NCI-H748 treated with DMSO at 0.1 percent for 48 hours (cell line): ENCODE measurements at places on chromosomes 13 and 19.
A peak's percentile ranks its signal among the peaks of the same experiment; 100 is the strongest.

GRCh38 chr13:91302111-91302510 is 45.4 kb upstream of the MIR17HG start:
- DNase-seq = no peak

DNA sequence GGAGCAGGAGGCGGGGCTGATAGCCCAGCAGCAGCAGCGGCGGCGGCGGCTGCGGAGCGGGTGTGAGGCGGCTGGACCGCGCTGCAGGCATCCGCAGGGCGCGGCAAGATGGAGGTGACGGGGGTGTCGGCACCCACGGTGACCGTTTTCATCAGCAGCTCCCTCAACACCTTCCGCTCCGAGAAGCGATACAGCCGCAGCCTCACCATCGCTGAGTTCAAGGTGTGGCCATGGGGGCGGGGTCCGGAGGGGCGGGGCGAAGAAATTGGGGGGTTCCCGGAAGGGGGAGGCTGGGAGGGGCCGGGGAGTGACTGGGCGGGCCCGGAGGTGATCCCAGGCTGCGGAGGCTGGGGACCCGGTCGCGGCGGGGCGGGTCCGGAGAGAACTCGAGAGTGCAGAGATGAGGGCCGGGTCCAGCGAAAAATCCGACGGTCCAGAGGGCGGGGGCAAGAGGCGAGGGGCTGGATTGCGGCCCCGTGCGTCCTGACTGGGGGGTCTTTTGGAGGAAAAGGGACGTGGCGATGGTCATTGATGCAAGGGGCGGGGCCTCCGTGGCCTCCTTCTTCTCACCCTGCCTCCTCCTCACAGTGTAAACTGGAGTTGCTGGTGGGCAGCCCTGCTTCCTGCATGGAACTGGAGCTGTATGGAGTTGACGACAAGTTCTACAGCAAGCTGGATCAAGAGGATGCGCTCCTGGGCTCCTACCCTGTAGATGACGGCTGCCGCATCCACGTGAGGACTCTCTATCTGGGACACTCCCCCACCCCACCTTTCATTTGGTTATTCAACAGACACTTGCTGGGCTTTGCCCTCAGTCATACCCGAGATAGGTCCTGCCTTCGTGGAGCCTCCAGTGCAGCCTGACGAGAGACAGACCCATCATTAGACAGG is at the start of gene TBCB:
TSS of gene TBCB (plus strand) at position 16 of the 891 bp plus-strand sequence. CDS start at position 109, 93 bp downstream.
- DNase-seq = no peak

DNA sequence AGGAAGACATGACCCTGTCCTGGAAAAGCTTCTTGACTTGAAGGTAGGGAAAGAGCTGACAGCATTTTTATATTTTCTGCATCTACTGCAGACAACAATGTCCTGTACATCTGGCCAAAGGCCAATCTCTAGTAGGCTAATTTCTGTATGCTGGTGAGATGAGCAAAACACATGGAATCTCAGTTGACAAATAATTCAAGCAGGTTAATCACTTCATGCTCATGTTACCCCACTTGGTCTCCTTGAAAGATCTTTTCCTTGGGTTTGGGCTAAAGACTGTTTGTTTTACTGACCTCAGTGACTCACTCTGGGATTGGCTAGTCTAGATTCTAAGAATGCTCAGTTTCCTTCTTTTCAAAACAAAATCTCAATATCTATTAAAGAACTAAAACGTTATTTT is 298.8 kb downstream of the LMO7 start:
- no peak for DNase-seq

- no peak for DNase-seq
These were observed 108.4 kb downstream of the ZNF557 start for GRCh38 chr19:7177926-7178325.

DNA sequence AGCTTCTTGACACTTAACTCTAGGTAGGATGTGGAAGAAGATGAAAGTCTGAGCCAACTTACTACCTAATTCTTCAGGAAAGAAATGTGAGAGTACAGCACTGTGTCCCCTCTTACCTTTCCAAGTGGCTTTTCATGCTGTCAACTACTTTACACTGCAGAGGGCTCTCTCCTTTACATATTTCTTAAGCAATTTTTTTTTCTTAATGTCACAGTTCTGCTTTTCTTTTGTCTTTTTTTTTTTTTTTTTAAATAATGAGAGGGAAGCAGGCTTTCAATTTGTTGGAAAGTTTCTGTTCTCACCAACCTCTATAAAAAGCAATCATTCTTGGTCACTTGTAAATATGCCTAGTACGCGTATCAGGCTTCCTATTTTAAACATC is 212.7 kb upstream of the MIR17HG start:
- no peak for DNase-seq

DNA sequence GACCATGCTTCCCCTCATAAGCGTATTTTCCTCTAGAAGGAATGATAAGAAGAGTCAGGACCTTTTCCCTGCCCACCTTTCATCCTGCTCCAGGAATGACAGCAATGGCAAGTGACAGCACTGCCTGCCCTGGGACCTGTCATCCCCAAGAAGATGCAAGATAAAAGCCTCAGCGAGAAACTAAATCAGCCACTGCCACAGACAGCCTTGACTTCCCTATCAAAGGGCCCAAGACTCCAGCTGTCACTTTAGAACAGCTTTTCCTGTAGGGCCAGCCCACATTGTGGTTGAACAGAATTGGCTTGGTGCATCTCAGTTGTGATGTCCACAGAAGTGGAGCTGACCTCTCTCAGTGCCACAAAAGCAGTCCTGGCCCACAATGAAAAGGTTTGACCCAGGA is 1.1 kb downstream of the RAB8A start:
- DNase-seq = no peak

DNA sequence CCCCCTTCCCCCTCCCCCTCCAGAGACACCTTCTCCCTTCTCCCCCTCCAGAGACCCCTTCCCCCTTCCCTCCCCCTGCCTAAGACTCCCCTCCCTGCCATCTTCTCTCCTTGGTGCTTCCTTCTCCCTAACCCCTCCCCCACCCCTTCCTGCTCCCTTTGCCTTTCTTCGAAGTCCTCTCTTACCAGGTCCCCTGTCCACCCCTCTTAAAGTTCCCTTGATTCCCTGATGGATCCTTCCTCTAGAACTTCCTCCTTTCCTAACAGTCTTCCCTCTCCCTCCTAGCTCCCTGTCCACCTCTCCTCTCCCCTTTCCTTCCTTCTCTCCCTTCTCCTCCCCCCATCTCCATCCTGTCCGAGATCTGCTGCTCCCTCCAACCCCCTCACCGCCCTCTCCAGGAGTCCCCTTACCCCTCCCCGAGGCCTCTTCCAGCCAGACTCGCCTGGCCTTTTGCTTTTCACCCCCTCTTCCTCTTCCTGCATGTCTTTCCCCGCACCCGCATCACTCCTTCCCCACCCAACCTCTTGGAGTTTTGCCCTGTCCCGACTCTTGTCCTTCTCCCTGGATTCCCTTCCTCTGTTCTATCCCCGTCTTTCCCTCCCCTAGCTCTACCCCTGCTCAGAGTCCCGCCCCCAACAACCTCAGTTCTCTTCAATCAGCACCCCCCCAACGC is 3.1 kb downstream of the TNFSF9 start:
- no peak for DNase-seq

GRCh38 chr19:41945135-41945766 is 13.9 kb downstream of the RABAC1 start:
- no peak for DNase-seq

DNA sequence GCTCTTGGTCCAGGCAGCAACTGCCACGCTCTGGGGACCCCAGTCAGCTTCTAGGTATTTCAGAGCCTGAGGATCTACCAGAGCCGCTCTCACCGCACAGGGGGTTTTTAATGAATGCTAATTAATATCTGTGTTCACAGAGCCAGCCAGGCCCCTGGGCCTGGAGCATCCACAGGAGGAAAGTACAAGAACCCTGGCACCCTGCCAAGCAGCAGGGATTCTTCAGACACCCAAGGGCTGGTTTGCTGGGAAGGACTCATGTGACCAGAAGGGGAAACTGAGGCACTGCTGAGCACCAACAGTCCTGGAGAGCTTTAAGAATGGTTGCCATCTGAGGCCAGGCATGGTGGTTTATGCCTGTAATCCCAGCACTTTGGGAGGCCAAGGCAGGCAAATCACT is 38.0 kb upstream of the ADGRE5 start:
- no peak for DNase-seq

- DNase-seq = no peak
These were observed 10.9 kb downstream of the TIMM13 start for GRCh38 chr19:2416321-2417097.

DNA sequence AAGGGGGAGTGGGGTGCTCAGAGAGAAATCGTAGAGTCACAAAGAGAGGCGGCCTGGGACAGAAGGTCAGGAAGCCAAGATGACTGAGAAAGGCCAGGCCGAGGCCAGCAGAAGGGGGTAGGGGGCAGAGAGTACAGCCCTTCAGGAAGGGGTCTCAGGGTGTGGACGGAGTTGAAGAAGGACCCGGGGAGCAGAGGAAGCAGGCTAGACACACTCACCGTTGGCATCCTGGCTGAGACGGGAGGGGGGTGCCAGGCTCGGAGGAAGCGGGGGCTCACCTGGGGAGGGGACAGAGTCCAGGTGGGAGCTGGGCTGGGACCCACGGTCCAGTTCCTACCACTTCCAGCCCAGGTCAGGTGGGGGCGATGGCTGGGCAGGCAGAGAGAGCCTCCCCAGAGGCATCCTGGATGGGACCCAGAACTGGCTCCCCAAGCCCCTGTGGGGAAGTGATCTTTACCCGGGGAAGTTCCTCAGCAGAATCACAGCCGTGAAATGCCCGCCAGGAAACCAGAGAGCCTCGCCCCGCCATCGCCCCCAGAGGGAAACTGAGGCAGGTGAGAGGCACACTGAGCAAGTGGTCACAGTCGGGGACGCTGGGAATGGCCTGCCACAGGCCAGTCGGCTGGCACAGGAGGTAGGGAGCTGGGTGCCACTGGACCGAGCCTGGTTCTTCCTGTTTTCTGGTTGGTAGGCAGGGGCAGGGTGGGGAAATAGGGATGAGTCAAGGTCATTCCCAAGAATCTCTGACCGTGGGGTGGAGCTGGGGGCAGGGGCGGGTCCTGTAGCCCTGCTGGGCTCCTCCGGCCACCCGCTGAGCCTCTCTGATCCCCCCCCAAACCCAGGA is 1.4 kb downstream of the MATK start:
- DNase-seq = no peak

DNA sequence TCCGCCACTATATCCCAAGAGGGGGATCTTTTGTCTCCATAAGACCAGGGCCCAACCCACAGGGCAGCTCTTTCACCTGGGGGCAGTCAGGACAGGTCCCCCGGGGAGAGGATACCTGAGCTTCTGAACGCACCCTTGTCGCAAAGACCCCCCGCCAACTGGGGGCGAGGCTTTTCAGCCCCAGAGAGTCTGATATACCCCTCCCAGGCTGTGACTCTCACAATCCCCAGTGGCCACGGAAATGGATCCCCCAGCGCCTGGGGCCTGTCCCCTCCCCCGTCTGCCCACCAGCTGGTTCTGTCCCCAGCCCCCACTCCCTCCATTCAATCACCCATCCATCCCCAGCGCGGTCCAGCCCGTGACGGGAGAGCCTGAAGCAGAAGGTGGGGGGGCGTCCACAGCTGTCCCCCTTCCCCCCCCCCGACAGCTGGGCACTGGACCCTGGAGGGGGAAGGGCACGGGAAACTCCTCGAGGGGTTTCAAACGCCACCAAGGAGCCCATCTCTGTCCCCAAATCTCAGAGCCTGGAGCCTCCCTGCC is 823 bp downstream of the DOCK6 start:
- DNase-seq = no peak

DNA sequence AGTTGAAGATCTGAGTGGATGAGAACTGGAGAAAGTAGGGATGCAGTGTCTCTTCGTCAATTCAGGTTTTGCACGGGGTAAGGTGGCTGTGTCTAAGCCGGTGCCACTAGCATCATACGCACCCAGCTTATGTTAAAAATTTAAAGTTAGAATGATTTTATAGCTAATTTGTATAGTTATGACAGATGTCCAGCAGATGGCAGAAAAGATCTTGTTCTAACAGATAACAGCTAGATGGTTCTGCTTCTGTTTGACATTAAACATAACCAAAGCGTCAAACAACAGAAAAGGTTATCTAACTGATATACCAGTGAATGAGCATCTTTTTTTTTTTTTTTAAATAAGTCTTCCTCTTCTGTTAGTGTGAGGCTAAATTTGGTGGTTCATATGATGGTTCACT is 18.8 kb upstream of the EDDM13 start:
- peak; percentile 64 for DNase-seq

DNA sequence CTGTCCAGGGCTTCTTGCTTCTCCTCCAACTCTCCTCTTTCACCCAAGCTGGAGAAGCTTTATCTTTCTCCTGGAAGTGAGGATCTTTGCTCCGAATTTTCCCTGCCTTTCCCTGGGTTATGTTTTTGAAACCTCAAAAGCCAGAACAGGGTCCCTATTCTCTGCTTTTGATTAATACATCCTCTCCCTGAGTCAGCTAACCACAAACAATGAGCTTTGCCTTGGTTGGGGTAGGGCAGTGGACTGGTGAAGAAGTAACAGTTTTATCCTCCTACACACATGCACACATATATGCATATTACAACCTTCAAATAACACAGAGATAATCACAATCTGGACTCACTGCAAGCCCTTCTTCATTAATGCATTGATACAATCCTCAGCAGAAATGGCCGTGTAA is 44.6 kb downstream of the DLEU7 start:
- DNase-seq = no peak

GRCh38 chr13:46751811-46752635 is 44.9 kb downstream of the ESD start:
- DNase-seq = no peak

GRCh38 chr13:24036115-24036514 is 124.4 kb upstream of the SPATA13 start:
- DNase-seq = no peak

GRCh38 chr19:8148410-8149260 is 757 bp downstream of the FBN3 start:
- DNase-seq = no peak

DNA sequence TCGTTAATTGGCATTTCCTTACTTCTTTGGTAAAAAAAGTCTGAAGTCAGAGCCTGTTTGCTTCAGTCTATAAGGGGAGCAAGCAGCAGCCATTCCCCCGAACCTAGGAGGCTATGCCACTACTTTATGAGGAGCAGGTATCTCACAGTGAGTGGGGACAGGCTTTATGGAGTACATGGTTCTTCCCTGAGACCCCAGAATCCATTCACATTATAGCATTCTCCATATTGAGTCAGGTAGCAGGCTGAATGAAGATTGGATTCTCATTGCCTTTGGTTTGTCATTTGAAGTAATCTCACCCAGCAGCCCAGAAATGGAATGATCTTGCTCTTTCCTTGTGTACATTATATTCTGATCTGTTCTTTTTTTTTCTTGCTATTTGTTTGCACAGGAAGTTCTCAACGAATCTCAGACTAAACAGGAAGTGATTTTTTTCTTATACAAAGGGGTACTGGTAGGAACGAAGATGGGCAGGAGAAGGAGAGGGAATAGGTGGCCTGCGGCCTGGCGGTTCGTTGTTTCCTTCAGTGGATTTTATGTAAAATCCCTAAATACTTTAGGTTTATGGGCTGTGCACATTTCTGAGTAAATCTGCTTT is 74.4 kb downstream of the ARHGAP35 start:
- no peak for DNase-seq

DNA sequence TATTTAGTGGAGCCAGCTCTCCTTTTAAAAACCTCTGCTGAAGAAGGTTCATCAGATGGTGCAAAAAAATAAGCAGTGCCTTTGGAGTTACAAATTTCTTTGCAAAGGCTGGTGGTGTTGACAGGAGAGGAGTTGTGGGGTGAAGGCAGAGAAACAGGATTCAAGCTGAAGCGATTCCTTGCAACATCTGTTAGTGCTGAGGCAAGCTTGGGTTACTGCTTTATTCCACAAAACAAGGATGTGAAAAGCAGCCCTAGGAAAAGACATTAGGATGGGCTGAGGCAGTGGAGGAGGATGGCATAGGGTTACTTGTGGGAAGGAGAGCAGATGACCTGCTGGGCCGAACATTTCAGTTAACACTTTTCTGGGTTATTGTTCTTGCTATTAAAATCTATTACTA is 390.7 kb downstream of the DLEU7 start:
- no peak for DNase-seq

- DNase-seq = no peak
These were observed 68.5 kb downstream of the TSC22D1 start for GRCh38 chr13:44507639-44508038.
